ENCODE measurements at places on chromosomes 2 and 18. TPM values are rescaled to one million over a fixed set of nuclear protein-coding genes. Genes with fewer than 3 reads are reported as not detected.

GRCh38 chr2:58614219-58614618 is 373.1 kb upstream of the FANCL start:
- DNase-seq = no peak

SEMA4F gene
- 7.1 TPM for total RNA-seq

- DNase-seq = no peak
These were observed 58.1 kb upstream of the SLC66A3 start for GRCh38 chr2:11097038-11097720.

ACVR1 gene
- 13.9 TPM for total RNA-seq

TMEM37 gene
- total RNA-seq = 1.4 TPM

GRCh38 chr2:190722061-190722759 is 73.3 kb downstream of the NAB1 start:
- DNase-seq = no peak

GRCh38 chr2:237533668-237534161 is 32.7 kb upstream of the PRLH start:
- DNase-seq = no peak

DNA sequence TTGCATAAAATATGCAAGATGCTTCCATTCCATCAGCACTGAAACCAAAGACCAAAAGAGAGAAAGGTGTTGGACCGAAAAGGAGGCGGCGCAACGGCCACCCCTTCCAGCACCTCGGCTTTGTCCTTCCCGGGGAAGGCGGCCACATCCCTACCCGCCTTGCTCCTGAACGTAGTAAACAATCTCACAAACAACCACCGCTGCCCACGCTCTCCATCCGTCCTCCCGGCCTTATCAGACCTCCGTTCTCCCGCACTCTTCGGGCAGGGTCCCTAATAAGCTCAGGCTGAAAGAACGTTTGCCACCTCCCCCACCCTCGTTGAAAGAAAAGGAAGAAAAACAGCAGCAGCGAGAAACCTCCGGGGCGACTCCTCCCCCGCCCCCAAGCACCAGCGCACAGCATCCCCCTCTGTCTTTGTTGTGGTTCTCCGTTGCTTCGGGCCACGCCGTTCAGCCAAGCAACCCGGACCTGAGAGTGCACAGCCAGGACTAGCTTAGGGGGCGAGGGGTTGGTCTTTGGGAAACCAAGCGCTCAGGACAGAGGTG is 4.4 kb downstream of the EVX2 start:
- no peak for DNase-seq

DNA sequence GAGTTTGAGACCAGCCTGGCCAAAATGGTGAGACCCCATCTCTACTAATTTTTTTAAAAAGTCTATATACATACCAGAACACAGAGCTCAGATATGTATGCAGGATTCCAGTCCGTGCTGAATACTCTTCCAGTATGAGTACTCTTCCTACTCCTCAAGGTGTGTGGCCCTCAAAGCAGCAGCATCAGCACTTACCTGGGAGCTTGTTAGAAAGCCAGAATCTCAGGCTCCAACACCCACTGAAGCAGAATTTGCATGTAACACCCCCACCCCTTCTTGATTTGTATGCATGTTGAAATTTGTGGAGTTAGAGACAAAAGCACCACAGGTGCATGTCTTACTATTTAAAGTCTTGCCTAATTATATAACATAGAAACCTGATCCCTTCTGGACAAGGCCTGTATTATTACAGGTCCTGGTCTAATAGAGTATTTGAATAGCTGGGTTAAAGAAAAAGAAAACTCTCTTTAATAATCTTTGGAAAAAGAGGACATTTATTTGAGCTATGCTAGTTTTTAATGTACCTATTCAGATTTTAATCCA is 50.3 kb upstream of the NFE2L2 start:
- DNase-seq = no peak

SERPINB11 gene
- total RNA-seq = 107 TPM

CCNT2 gene
- total RNA-seq = 29.0 TPM

- DNase-seq = no peak
These were observed 155.7 kb downstream of the CELF4 start for GRCh38 chr18:37409878-37410277.

DNA sequence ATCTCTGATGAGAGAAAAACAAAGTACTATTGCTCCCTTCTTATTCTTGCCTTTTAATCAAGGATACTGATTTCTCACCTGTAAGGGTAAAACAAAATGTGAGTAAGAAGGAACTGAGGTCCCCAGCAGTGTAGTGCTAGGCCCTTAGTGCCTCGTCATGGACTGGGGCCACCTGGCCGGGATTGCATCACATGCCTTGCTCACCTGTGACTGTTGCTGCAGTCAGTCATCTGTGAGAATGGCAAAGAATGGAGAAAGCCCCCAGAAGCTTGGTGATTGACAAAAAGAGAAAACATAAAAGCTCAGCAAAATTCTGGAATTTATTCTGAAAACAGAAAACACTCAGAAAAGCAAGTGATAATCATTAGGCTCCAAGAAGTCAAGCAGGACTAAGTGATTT is 63.4 kb downstream of the SPATS2L start:
- no peak for DNase-seq

- no peak for DNase-seq
These were observed 12.8 kb upstream of the MYO3B start for GRCh38 chr2:170165129-170165528.

GRCh38 chr2:53641290-53641689 is 126.3 kb upstream of the CHAC2 start:
- no peak for DNase-seq

GRCh38 chr18:14975431-14975830 is 227.5 kb downstream of the ANKRD30B start:
- DNase-seq = no peak

DNA sequence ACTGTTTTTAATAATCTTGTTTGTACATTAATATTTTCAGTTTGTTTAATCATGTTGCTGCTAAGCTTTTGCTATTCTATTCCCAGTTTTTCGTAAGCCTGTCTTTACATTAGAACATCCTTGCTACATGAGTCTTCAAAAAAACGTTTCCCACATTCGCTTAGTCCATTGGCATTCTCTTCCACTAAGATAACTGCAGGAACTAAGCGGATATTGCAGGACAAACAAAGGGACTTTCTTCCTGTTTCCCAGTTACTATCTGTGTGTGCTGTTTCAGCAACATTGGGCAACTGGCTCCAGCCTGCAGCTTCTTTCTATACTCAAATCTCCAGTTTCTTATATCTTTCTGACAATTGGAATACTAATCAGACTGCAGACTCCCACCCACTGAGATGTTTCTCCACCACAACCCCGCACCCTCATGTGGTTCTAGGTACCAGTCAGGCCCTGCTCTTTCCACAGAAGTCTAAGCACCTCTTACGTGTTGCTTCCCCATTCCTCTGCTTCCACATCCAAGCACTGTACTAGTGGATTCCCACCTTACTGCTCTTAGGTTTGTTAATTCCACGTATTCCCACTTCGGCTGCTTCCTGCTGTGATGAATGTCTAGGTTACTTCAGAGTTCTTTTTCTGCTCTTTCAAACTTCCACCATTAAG is 420.3 kb downstream of the LRRTM4 start:
- DNase-seq = no peak

PCARE gene
- not detected for total RNA-seq

DNA sequence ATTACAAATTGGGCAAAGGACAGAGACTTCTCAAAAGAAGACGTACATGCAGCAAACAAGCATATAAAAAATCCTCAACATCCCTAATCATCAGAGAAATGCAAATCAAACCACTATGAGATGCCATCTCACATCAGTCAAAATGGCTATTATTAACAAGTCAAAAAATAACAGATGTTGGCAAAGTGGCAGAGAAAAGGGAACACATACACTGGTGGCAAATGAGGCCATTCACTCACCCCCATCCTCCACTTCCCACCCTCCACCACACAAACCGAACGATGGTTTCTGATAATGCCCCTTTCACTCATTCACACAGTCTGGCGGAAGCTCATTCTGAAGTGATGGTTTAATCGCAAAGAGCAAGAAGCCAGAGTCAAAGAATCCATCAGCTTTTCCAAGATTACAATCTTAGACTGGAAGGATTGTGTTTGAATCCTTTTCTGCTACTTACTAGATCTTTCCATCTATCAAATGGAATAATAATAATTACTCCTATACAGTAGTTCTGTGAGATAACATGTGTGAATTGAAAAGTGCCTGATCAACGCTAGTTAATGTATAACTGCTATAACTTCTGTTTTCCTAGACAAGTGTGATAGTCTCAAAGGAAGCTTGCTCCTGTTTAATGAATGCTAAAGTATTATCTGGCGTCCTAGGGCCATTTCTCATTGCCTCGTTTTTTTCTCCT is 16.9 kb upstream of the CD28 start:
- DNase-seq = no peak

GRCh38 chr2:1799174-1799573 is 54.9 kb upstream of the PXDN start:
- DNase-seq = no peak

C2orf92 gene
- 1.6 TPM for total RNA-seq

- DNase-seq = no peak
These were observed 90.9 kb upstream of the STK39 start for GRCh38 chr2:168338292-168338691.

DNA sequence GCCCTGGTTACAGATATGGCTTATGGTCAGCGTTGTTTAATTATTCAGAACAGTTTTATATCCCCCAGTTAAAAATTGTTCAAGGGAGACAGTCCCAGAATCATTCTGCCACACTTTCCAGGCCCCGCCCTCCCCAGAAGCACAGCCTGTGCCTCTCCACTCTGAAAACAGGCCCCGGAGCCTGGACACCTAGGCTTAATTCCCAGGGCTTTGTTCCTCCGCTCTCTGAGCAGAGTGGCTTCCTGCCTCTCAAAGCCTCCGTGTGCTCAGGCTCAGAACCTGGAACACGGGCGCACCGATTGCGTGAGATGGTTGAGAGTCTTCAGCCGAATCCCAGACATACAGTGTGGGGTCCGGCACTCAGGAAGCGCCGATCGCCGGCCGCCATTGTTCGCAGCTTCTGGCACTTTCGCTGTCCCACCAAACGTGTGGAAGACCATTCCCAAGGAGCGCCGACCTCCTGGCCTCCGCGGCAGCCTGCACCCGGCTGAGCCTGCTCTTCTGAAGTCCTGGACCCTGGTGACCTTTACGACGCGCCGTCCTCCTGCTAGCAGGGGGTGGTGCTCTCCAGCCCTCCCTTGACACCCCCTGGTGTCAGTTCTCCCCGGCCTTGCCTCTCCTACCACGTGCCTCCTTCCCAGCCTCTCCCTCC is 45.6 kb downstream of the TWIST2 start:
- no peak for DNase-seq

VPS4B gene
- 38.4 TPM for total RNA-seq

DAPL1 gene
- not detected for total RNA-seq

DNA sequence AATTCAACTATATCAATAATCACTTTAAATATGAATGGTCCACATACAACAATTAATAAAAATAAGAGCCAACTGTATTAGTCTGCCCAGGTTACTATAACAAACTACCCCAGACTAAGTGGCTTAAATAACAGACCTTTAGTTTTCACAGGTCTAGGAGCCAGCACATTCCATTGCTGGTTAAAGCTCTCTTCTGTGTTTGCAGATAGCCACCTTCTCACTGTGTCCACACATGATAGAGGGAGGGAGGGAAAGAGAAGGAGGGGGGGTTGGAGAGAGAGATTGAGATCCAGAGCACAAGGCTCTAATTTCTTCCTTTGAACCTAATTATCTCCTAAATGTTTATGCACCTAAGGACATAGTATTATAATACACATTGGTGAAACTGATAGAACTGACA is 267.8 kb upstream of the NXPH2 start:
- DNase-seq = no peak
